NCI-H187 (cell line): ENCODE measurements at places on chromosomes 16 and 17.

DNA sequence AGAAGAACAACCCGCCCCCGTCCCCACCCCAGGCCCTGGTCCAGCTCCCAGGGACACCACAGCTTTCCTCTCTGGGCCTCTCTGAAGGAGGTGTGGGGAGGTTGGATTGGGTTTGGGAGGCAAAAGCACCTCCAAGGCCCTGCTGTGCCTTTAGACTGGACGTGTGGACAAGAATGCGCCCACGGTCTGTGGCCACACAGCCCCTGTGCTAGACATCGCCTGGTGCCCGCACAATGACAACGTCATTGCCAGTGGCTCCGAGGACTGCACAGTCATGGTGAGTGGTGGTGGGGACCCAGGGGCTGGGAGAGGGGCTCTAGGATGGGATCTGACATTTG is 3.0 kb downstream of the CORO1A start:
- no peak for DNase-seq

- DNase-seq, result no peak
These were observed 17.1 kb downstream of the TSPOAP1 start for GRCh38 chr17:58311429-58311894.

DNA sequence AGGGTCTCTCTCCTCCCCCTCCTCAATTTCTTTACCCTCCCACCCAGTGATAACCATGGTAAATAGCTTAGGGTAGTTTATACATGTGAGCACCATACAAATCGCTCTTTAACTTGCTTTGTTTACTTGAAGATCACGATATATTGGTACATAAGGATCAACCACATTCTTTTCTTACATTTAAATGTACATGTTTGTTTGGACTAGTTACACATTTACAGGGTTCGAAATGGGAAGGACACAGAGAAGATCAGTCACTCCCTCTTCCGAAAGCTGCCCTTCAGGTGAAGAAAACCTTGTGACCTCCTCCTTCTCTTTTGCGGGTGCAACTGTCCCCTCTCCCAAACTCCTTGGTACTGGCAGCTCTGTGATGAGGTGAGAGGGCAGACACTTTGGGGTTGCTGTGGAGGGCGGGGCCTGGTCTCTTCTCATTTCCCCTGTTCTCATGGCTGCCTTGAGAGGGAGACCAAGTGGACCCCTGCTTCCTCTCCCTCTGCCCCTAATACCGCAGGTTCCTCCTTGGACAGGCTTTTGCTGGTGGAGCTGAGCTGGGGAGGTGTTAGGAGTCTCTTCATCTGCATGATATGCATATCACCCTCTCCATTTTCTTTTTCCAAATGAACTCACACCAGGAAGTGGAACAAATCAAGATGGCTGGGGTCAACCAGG is 4.7 kb upstream of the PIK3R6 start:
- DNase-seq, result no peak

GRCh38 chr16:50634090-50634489 is 47.0 kb downstream of the SNX20 start:
- DNase-seq, result no peak

- no peak for DNase-seq
These were observed 279.5 kb upstream of the ASIC2 start for GRCh38 chr17:33572615-33573014.

DNA sequence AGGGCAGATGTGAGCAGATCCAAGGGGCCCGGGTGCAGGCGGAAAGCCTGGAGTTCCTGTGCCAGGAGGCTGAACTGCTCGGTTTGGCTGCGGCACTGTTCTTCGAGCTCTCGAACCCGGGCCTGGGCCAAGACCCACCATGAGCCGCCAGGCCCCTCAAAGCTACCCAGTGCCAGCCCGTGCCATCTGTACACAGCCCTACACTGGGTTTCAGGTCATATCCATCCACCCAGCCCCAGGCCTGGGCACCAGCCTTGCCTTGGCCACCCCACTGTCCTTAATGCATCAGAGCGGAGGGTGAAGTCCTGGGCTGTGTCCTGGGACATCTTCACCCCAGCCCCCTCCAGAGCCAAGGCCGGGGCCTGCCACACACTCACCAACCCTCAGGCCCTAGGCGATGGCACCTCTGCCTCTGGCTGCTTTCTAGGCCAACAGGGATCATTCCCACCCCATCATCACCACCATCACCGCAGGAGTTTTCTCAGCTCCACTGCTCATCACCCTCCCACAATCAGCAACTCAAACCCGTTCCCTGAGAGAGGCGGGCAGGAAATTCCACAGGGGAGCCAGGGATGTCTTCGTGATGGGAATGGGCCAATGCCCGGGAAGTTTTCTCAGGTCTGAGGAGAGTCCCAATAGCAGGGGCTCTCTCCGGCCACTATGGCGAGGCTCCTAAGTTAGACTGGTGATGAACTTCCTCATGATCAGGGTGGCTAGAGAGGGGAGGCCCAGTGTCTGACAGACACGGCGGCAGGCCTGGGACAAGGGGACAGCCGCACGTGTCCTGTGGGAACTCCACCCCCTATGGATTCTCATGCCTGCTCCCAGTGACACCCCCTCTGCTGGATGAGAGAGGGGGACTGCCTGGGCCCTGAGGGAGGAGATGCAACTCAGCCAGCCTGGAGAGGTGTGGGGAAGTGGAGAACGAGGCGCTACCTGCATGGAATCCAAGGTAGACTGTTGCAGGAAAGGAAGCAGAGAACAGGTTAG is 9.1 kb downstream of the TSPOAP1 start:
- no peak for DNase-seq

DNA sequence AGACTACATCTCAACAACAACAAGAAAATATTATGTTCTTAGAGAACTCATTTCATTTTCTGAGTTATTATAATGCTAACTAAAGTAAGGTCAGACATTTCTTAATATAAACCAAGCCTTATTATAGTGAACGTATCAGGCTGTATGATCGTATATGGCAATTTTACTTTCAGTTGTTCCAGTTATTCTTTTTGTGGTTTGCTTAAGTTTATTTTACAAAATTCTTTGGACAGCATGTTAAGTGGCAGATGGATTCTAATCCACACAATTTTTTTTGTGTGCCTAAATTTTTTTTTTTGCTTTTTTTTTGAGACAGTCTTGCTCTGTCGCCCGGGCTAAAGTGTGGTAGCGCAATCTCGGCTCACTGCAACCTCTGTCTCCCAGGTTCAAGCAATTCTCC is 59.0 kb downstream of the VMP1 start:
- no peak for DNase-seq
